Stimulated activated naive B cell treated with anti-CD40 and anti-IgM and Interleukin-4, amounts not matched to agents 10 μg/mL and 1 μg/mL and 100 μg/mL, for 72 hours (primary cell): ENCODE measurements at places on chromosomes 2 and 18.
A peak's percentile ranks its signal among the peaks of the same experiment; 100 is the strongest.

GRCh38 chr2:71884303-71885042, 263.2 kb downstream of the CYP26B1 start:
- no peak for DNase-seq

DNA sequence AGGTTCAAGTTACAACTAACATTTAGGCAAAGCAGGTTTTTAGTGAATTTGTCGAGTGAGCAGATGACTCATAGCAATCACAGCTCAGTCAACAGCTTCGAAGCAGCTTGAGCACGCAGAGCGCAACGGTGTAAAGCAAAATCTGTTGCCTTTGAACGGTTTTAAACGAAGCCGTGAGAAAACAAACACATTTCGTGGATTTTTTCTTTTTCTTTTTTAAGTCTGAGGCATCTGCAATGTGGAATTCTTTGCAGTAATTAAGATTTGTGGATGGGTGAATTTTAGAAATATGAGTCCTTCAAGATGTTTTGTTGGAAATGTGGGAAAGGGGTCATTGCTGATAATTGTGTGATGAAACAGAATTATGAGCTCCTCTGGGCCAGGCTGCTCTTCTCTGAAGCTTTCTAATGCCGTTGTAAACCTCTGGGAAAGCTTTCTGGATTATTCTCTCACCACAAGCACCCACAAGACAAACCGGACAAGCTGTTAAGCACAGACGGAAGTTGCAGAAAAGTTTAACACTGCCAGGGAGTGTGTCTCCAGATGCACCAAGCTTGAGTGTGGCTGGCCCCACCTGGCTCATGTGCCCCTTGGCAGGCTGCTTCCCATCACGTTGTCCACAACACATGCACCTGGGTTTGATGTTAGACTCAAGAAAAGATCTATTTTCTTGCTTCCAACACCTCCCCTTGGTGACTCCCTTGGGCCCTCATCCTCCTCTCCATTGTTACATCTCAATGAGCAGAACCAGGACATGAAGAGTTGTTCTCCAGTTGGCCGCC, 224.7 kb downstream of the ACKR3 start:
- no peak for DNase-seq

DNA sequence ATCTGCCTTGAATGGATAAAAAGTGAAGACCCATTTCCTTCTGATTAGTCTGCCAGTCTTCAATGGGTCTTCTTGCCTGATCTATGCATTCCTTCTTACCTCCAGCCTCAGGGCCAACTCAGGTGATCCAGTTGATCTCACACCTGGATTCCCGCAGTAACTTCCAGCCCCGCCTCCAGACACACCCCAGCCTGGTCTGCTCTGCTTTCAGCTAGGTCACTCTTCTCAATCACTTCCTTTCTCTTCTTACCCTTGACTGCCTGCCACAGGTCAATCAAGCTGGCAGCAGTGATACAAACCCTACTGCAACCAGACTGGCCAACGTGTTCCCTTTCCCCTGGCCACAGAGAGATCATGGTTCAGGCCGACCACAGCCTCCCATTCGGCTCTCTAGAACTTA, 263.6 kb downstream of the ZNF516 start:
- DNase-seq: no peak

GRCh38 chr18:37341016-37341415, 224.6 kb downstream of the CELF4 start:
- DNase-seq: no peak

GRCh38 chr2:27029051-27029450, 3.7 kb upstream of the TMEM214 start:
- no peak for DNase-seq

DNA sequence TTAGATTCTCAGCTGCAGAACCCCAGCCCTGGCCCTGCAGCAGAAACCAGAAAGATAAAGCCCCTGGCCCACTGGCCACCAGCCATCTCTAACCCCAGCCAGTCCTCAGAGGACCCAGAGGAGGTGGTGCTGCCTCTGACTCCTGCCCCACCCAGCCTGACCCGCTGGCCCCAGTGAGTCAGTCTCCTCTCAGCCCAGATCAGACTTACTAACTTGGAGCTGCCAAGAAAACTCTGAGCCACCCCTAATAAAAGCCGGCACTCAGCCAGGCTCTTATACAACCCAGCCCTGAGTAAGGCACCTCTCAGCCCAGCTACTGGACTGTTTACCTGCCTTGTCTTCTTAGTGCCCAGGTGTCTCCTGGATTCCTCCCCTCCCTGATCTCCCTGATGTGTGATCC, 2.0 kb downstream of the SLC14A2 start:
- no peak for DNase-seq

GRCh38 chr2:151560289-151560688, 150.6 kb downstream of the RIF1 start:
- DNase-seq: no peak

DNA sequence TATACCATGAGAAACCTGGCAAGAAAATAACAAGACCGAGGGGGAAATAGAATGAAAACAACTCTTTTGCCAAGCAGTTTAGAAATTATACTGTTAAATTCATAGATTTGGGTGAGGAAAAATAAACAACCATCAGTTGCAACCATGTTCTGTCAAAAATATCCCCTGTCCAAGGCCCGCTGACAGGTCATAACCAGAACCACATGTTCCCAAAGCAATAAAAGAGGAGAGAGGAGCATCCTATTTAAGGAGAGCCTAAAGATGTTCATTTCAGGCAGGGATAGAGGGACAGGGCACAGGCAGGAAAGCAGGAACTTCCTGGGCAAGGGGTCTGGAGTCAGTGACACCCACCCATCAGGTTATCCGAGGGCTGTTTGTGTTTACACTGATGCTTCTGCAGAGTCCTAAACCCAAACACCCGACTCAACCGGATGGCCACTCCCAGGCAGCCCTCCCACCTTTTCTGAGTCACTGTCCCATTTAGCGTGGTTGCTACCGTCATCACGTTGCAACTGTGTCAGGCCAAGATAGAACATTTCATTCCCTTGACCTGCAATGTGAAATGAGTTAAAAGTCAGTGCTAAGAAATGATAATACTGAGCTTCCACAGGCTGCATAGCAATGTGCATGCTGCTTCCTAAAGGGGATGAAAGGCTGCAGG, 468.3 kb upstream of the RAB12 start:
- DNase-seq: no peak

GRCh38 chr2:24613154-24613814, 122.2 kb downstream of the NCOA1 start:
- no peak for DNase-seq

DNA sequence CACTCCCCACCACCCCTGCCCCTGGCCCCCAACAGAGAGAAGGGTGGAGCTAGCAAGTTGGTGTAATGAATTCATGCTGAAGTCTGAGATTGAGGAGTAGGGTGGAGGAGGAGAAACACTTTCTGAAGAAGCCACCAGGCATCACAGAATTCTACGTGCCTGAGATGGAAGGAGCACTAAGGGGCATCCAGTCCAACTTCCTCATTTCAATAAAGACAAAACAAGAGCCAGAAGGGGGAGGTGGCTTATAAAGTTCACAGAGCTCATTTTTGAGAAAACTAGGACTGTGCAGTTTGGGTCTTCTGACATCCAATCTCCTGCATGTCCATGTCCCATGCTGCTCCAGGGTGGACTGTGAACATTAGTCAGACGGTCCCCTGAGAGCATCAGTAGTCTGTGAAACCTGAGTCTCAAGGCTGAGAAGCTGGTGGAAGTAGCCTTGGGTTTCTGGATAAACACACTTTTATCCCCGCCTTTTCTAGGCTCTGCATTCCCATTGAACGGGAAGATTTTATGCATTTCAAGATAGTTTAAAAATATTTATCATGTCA, 77.7 kb downstream of the TRIM43 start:
- no peak for DNase-seq

DNA sequence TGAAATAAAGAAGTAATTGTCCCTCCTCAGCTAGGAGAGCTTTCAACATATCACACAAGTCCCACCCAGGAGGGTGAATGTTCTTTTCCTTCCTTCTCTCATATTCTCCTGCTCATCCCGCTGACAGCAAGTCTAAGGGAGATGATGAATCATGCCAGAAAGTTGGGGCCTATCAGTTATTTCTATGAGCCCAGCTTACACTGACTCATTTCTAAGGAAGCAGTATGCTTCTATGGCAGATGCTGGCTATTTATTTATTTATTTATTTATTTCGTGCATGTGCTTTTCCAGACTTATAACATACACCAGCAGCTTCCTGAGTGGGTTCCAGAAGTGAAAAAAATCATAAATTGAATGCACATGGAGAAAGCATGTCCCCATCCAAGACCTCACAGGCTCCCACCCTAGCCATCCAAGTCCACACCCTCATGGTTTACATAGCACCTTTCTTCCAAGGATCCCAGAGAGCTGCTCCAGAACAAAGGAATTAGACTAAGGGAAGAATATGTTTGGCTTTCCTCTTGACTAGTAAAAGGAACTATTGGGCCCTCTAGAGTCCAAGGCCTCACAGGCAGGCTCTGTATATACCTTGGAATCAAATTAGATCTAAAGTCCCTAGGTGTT, 1074.2 kb upstream of the ZEB2 start:
- no peak for DNase-seq

- DNase-seq: no peak
Measured at GRCh38 chr2:157603198-157603597, 25.5 kb downstream of the ACVR1C start.

DNA sequence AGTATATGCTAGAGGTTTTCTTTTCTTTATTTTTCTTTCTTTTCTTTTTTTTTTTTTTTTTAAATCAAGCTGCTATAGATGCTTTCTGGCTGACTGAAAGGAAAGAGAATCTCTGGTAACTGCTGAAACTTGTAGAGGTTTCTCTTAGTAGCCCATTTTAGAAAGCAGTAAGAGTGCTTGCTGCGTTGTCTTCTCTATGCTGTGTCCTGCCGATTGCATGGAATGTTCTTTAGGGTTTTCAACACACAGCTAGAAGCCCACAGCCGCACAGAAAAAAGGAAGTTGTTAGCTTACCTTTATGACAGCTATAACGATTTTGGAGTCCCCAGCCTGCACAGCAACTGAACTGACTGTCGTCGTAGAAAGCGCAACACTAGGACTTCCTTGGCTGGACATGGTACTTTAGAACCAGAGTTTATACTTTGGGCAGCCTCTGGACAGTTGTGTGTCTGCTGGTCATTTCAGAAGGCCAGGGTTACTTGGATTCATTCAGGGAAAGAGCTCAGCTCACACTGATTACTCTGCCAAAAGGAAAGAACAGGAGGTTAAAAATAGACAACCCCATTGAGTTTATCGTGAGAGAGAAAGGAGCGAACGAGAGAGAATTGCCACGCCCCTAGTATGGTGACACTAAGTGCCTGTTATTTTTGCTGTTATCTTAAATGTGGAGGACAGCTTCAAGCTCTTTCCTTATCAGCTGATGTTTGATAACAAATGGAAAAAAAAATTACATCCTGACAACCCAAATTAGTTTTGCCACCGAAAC, at the start of gene CCDC141:
Gene CCDC141 (minus strand): TSS at position 592 of the 766 bp plus-strand sequence. CDS start 196 bp downstream, at position 396.
- DNase-seq: peak; percentile 24

DNA sequence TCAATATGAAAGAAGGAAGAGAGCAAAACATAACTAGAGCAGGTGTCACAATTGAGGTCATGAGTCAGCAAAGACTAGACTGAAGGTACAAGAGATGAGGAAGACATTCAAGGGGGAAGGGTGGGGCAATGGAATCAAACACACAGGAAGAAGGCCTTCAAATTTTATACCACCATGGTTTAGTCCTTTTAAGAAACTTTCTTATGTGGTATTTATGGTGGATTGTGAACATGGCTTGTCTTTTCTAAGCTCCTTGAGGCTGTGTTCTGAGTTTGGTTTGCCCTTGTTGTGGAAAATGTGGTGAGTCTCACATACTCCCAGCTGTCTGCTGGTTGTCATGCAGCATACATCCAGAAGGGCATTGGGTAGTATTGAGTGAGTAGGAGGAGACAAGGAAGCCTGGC, 62.1 kb downstream of the NABP1 start:
- no peak for DNase-seq

DNA sequence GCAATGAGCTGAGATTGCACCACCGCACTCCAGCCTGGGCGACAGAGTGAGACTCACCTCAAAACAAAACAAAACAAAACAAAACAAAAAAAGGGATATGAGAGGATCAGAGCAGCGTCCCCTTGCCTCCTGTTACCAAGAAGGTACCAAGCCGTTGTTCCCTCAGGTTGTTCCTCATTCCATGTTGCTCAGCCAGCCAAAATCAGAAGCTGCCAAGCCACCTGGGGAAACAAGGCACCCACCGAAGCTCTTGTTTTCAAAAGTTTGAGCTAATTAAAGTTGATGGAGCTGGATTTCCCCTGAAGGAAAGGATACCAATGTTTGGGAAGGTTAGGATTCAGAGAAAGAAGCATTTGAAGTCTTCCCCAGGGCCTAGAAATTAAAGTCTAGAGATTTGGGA, 21.8 kb upstream of the STEAP3 start:
- no peak for DNase-seq

DNA sequence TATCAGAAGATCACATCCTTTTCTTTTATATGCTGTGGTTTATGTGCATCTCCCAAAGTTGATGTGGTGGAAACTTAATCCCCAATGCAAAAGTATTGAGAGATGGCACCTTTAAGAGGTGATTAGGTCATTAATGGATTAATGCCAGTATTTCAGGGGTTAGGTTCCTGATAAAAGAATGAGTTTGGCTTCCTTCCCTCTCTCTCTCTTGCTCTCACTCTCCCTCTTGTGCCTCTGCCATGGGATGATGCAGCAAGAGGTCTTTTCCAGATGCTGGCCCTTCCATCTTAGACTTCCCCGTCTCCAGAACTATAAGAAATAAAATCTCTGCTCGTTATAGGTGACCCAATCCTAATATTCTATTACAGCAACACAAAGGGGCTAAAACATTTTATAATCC, 85.0 kb downstream of the TTC27 start:
- DNase-seq: no peak

DNA sequence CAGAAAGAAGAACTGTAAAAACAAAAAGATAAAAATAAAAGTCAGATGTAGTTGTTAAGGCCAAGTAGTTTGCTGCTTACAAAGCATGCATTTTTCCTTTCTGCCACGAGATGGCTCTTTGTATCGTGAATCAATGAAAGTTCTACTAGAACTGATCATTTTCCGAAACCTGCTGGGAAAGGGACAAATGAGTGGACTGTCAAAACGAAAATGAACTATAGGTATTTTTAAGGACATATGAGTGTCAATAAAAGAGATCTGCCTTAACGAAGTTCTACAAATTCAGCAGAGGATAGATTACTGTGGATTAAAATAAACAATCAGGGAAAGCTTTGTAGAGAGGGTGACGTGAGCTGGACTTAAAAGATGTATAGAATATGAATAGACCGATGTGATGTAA, 15.0 kb upstream of the ELOA2 start:
- no peak for DNase-seq

DNA sequence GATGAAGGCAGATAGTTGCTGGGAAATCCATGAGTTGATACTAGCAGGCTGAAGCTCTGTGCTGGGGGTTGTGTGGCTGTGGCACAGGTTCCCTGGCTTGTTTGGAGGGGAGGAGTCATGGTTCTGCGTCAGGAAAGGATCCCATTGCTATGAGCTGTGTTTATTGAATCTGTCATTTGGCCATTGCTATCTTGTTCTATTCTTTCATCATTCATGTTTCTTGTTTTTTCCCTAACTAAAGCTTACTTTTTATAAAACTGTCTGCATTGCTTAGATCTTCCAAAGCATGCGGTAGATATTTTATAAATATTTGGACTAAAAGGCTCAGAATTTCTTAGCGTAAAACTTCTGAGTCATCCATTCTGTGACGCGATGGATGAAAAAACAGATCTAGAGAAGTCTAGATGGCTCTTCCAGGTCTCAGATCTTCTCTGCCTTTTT, 335.3 kb downstream of the PTPRM start:
- no peak for DNase-seq
